KG1 (cell line): ENCODE measurements at places on chromosomes 11 and 22.

GRCh38 chr11:107018219-107018901 lies at the start of gene GUCY1A2:
Gene GUCY1A2, minus strand, starts transcription at chr11:107018476. Its CDS starts 421 bp downstream, at chr11:107018055.
- no peak for DNase-seq

GRCh38 chr11:59791639-59792038 lies 18.9 kb downstream of the MRPL16 start:
- no peak for DNase-seq

DNA sequence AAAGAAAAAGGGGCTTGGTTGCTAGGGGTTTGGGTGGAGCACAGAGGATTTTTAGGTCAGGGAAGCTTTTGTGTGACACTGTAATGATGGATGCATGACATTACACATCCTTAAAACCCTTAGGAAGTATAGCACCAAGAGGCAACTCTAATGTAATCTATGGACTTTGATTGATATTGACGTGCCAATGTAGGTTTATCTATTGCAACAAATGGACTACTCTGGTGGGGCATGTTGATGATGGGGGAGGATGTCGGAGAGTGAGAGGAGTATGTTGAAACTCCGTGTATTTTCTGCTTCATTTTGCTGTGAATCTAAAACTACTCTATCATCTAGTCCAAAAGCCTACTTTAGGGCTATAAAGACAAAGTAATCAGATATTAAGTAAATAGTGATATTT lies 72.3 kb upstream of the PAX6 start:
- no peak for DNase-seq

GRCh38 chr22:44529827-44530523 lies 31.9 kb upstream of the RTL6 start:
- DNase-seq = no peak

DNA sequence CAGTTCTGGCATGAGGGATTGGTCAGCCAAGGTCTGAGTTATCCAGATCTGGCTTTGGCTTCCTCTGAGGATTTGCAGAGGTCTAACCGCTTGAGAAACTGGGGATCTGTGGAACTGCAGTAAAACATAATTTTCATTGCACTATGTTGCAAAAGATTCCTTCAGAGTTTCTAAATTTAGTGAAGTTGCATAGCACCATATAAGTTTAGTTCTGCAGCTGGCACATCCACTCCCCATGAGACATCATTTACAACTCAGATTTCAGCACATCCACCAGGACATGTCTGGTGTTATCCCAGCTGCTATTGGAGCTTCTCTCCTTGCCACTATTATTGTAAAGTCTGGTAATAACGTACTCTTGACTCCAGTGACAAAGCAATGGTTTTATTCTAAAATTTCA lies 181.5 kb downstream of the CWF19L2 start:
- no peak for DNase-seq
